ENCODE measurements at places on chromosomes 12 and 14.

DNA sequence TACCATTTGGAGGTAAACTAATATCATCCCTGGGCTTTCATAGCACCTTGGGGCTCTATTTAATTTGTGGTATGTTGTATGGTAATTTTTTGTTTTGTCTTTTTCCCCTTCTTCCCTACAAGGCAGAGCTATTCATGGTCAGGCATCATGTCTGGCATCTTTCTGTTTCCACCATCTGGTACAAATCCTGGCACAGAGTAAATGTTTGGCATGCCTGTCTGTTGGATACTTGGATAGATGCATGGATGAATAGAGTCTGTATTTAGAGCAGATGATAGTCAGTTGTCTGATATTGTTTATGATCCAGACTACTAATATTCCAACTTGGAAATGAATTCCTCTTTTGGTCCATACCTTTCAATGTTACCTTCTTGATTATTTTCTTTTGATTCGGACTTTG is 139.8 kb downstream of the NEDD1 start:
- peak; percentile 3 for DNase-seq

GRCh38 chr12:123807670-123808069 is 45.6 kb downstream of the DNAH10 start:
- DNase-seq = no peak

GRCh38 chr14:59422069-59422881 is 42.9 kb downstream of the GPR135 start:
- DNase-seq = no peak

GRCh38 chr14:104998801-104999200 is 13.2 kb downstream of the CLBA1 start:
- DNase-seq = no peak

GRCh38 chr12:92971859-92972524 is 42.9 kb upstream of the EEA1 start:
- no peak for DNase-seq

GRCh38 chr14:77007975-77008421 is 20.5 kb downstream of the IRF2BPL start:
- no peak for DNase-seq

- no peak for DNase-seq
Measured at GRCh38 chr14:100105357-100106169, 40.3 kb downstream of the EVL start.

- no peak for DNase-seq
Measured at GRCh38 chr12:106269150-106269771, 21.4 kb upstream of the CKAP4 start.

DNA sequence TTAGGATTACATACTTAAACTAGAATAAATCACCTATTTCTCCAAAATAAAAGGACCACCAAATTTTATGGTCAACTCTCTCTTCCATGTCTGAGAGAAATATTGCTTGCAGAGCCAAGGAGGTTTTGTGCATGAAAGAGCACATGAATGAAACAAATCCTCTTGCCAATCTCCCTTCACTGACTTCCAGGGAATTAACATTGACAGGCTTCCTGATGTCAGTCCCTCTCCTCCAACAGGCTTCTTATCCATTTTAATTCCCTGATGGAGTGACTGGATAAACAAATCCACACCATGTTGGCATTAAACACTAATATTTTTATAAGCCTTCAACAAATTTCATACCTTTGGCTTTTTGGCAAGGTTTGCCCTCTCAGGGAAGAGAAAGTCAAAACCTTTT is 45.3 kb upstream of the CNTN1 start:
- DNase-seq = no peak

- DNase-seq = no peak
Measured at GRCh38 chr12:6132496-6132895, 8.0 kb upstream of the VWF start.

DNA sequence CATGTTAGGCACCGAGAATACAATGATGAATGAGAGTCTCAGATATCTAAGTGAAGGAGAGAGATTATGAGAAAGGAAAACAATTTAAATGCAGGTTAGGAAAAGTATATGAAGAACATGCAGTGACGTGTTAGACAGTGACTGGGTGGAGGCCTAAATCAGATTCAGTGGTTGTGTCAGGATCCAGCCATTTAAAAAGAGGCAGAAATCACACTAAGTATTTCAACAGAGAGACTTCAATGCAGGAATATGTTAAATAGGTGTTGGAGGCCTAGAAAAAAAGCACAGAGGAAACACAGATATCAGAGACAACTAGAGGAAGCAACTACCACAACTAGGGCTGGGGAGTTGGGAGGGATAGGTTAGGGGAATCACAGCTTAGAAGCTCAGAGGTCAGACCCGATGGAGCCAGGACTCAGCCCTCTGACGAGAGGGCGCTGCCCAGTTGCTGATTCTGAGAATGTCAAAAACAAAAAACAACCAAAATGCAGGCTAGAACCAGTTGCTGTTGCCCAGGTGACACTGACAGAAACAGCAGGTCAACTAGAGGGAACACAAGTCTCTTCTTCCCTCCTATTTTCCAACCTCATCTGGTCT is 3.0 kb upstream of the GARIN2 start:
- DNase-seq = no peak

DNA sequence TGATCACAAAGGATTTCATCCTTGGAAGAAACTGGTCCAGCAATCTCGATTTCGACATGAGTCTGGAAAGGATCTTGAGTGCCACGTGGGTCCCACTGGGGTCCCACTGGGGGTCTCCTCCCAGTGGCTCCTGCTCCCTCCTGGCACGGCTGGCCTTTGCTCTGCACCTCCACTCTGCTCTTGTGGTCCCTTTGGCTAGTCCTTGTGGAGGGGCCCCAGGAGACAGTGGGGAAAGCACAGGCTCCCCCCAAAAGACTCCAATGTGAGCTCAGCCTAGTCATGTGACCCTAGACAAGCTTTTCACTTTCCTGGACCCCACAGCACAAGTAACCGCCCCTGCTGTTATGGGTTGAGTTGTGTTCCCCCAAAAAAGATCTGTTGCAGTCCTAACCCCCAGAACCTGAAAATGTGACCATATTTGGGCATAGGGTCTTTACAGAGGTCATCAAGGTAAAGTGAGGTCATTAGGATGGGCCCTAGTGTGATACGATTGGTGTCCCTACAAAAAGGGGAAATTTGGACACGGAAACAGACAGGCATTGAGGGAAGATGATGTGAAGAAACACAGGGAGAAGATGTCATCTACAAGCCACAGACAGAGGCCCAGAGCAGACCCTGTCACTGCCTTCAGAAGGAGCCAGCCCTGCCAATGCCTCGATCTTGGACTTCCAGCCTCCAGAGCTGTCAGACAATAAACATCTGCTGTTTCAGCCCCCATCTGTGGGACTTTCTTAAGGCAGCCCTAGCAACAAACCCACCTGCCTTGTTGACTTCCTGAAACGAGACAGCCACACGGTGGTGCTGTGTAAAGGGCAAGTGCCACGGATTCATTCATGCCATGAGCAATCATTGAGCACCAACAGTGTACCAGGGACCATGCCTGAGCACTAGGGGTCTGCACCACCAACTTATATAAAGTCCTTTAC is 23.8 kb upstream of the PPP2R5C start:
- DNase-seq = no peak

- no peak for DNase-seq
Measured at GRCh38 chr14:68950111-68950510, 29.0 kb downstream of the ACTN1 start.

DNA sequence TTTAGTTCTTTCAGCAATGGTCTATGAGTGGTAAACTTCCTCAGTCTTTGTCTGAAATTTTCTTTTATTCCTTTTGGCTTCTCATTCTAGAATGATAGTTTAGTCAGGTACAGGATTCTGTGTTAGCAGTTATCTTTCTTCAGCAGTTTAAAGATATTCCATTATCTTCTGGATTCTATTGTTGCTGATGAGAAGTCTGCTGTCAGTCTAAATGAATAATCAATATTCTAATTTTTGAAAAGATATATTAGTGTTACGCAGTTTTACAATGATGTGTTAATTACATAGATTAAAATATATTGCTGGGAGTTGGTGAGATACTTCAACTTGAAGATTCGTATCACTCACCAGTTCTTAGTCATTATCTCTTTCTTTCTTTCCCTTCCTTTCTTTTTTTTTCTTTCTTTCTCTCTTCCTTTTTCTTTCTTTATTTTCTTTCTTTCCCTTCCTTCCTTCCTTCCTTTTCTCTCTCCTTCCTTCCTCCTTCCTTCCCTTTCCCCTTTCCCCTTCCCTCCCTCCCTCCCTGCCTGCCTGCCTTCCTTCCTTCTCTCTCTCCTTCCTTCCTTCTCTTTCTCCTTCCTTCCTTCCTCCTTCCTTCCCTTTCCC is 17.8 kb downstream of the CACNA1C start:
- no peak for DNase-seq

GRCh38 chr14:58026967-58027366 is 125.0 kb downstream of the ARMH4 start:
- DNase-seq = no peak

GRCh38 chr14:75531660-75532317 is 9.5 kb downstream of the BATF start:
- DNase-seq = no peak

DNA sequence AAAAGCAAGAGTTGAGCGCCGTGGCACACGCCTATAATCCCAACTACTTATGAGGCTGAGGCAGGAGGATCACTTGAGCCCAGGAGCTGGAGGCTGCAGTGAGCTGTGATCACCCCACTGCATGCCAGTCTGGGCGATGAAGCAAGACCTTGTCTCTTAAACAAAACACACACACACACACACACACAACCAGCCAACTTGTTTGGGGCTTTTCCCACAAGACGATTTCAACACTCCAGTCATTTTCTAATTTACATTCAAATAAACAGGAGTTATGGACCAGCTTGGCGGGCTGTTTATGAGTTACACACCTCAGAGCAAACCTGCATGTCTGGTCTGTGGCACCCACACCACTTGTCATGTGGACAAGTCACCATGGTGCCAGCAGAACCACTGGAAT is 6.7 kb downstream of the GLTP start:
- no peak for DNase-seq

DNA sequence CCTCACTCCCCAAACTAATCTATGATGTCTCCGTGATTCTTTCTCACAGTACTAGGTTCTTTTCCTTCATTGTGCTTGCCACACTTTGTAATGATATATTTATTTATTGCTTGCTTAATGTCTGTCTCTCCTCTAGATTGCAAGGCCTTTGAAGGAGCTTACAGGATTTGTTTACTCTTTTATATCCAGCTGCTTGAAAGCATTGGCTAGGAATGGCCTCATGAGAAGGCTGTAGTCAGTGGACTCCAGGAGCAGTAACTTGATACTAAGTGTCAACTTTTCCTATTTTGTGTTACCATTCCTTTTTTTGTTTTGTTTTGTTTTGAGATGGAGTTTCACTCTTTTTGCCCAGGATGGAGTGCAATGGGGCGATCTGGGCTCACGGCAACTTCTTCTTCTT is 7.3 kb upstream of the FAM234B start:
- no peak for DNase-seq

- no peak for DNase-seq
Measured at GRCh38 chr14:96663491-96664067, 133.6 kb upstream of the VRK1 start.

DNA sequence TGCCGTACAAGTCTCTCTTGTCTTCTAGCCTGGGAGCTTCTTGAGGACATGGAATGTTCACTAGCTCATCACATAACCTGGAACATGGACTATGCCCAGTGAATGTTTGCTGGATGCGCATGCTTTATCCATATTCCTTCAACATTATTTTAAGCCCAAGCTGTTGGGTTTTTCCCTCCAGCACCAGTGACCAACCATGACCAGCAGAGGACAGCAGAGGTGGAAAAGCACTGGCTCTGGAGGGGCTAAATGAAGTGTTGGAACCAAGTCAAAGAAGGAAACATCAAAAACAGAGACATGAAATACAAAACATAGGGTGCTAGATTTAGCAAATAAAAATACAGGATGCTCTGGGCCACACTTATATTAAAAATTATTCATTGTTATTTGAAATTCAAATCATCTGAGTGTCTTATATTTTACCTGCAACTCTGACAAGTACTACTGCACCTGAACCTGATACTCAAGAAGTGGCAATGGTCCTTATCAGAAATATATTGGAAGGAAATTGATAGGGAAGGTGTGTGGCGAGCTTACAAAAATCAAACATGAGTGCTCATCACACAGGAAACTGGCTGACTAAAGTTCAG is 23.1 kb upstream of the HELB start:
- DNase-seq = no peak

DNA sequence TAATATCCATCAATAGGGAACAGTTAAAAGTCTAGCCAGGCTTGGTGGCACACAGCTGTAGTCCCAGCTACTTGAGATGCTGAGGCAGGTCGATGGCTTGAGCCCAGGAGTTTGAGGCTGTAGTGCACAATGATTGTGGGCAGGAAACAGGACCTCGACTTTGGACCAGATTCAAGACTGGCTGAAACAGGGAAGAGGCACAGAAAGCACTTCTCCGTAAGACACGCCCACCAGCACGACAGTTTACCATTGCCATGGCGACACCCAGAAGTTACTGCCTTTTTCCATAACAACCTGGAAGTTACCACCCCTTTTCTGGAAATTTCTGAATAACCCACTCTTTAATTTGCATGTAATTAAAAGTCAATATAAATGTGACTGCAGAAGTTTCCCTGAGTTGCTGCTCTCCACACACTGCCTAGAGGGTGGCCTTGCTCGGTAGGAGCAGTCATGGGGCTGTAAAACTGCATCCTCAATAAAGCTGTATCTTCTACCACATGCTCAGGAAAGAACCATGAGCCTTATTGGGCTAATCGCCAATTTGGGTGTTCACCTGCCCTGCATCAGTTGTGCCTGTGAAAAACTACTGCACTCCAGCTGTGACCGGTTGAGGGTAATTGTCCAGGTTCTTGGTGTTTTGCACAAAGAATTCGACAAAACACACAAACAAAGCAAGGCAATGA is 4.6 kb upstream of the LRRC23 start:
- peak; percentile 40 for DNase-seq

GRCh38 chr12:98748463-98748862 is 103.4 kb downstream of the APAF1 start:
- DNase-seq = no peak

GRCh38 chr14:65817011-65817410 is 404.5 kb downstream of the FUT8 start:
- no peak for DNase-seq

DNA sequence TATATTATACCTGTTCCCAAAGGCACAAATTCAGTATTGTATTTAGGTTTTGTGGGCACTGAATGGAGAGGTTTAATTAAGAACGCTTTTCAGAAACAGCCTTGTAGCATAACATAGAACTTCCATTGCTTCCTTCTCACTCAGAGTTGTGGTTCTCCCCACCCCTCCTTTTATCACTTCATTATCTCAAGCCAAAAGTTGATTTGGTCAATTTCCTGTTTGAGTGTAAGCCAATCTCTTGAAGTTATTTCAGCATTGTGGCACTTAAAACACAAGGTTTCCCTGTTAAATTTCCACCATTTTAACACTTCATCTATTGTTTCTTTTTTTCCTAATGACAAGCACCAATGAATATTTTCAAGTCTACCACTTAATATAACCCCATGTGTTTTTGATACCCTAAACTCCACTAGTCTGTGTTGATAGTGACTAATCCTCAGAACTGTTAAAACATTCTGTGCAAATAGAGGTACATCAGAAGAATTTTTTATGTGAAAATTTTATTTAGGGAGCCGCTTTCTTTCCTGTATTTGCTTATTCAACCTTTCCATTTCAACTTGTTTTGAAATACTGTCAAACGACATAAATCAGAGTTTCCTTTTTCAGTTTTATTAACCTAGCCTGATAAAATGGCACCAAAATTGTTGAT is 340.1 kb downstream of the BCAT1 start:
- no peak for DNase-seq
